ENCODE measurements at places on chromosomes 4 and X.

DNA sequence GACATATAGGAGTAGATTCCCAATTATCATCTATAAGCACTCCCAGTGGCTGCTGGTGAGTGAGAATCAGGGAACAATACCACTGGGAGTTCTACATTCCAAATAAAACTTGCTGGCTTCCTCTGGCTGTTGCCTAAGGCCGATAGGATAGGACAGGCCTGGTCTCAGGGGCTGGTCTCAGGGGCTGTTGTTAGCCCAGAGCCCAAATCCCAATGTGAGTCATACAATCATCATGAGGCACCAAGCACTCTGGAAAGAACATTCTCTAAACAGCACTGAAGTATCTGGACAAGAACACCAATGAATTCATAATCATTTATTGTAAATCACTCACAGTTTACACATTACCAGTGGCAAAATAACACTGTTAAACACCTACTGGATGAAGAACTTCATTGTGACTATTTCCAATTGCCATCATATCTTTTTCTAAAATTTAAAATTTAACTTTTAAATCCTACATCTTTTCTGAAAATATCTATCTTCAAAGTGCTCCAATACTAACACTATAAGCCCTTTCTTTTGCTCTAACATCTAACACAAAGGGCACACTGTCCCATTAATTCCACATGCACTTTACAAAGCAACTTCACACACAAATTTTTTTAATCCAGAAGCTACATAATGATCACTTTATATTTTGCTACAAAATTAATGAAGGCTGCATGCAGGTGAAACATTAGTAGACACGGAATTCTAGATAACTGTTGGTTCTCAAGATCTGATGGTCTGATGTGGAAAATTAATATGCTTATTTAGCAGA, 67.6 kb upstream of the TMEM150C start:
- no peak for DNase-seq

GRCh38 chr4:90943311-90943710, 816.1 kb downstream of the CCSER1 start:
- DNase-seq = no peak

DNA sequence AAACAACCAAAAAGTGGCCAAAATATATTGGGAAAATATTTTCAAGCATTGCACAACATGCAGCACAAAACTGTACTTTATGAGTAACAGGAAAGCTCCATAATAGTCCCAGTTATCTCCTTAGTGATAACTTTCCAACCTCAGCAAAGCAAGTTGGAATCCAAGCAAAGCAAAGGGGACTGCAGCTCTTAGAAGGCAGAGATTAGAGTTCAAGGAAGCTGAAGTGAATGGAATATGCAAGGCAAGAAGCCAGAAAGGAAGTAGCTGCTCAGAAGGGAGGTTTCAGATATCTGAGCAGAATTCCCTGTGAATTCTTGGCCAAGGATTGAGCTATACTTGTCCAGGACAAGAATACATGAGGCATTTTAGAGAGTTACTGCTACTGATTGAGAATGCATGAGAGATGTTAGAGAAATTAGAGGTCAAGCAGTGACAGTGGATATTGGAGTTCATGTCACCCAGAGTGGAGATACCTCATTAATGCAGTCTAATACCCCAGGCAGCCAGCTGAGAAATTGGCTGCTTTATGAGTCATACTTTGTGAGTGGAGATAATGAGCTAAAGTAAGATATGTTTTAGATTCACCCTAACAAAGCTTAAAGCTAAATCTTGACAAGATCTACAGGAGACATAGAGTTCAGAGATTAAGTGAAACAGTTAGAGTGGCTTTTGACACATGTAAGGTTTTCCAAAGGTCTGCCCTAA, 102.8 kb downstream of the INPP4B start:
- DNase-seq = peak; percentile 22

DNA sequence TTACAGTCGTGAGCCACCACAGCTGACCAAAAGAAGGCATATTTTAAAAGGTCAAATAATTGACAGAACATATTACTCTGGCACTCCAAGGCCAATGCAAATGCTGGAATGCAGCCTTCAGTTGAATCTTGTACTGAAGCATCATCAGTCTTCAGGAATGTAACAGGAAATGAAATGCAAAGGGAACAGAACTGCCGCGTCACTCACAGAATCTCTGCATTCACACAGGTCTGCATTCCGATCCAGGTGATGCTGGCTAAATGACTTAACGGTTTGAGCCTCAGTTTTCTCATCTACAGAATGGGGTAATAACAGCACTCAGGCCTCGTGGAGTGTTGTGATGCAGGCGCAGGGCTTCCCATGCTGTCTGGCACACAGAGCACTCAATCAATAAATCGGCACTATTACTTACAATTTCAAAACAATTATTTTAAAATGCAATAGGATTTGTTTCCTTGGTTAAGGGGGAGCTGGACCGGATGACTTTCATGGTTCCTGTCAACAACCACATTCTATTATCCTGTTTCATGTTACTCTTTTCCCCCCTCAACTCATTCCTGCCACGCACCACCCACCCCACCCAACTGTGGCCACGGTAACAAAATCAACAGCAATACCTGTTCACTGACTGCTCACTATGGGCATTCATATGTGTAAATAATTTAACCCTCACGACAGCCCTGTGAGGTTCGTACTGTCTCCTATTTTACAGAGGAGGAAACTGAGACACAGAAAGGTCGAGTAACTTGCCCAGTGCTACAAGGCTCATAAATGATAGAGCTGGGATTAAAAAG, 32.4 kb downstream of the IGFBP7 start:
- no peak for DNase-seq

GRCh38 chr4:186104890-186105646, 564 bp downstream of the FAM149A start:
- DNase-seq = peak; percentile 16

DNA sequence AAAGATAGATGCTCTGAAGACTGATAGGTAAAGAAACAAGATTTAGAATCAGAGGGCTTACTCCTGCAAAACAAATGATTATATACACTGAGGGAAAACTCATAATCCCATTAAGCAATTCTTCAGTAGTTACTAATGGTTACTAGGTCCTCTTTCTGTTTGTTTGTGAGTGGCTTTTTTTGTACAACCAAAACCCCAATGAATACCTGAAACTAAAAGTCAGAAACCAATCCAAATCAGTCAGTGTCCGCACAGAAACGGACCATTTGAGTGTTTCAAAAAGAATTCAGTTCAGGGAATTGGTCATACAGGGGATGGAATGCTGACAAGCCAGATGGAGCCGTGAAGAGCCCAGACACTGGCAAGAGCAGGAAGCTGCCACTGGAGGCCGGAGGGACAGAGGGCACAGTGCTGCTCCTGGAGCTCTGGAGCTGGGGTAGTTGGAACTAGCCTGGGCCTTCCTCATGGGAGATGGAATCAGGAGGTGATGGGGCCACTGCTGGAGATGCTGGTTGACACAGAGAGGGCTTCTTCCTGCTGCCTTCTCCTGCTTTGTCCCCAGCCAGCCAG, 31.9 kb downstream of the SETD7 start:
- DNase-seq = no peak

GRCh38 chr4:187075514-187075913, 351.9 kb upstream of the FAT1 start:
- DNase-seq = no peak

GRCh38 chr4:175823015-175823742, 11.1 kb upstream of the GPM6A start:
- no peak for DNase-seq

- DNase-seq = no peak
Measured at GRCh38 chr4:23305026-23305425, 584.8 kb downstream of the PPARGC1A start.

GRCh38 chrX:11666952-11667685, 1.4 kb upstream of the ARHGAP6 start:
- DNase-seq = no peak

DNA sequence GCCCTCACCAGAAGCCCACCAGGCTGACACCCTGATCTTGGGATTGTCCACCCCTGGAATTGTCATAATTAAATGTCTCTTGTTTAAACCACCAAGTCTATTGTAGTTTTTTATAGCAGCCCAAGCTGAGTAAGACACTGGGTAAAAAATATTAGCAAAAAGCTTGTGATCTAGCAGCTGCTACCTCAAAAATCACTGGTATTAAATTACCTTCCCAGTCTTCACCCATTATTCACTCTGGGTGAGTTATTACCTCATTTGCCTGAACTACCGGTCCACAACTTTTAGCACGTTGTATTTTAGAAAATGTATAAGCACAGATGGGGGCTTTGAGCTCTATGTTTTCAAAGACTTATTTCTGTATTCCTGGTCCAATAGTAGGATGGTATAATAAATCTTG, 12.0 kb upstream of the TRIM61 start:
- no peak for DNase-seq

GRCh38 chr4:156695163-156695562, 276.4 kb downstream of the PDGFC start:
- DNase-seq = no peak

DNA sequence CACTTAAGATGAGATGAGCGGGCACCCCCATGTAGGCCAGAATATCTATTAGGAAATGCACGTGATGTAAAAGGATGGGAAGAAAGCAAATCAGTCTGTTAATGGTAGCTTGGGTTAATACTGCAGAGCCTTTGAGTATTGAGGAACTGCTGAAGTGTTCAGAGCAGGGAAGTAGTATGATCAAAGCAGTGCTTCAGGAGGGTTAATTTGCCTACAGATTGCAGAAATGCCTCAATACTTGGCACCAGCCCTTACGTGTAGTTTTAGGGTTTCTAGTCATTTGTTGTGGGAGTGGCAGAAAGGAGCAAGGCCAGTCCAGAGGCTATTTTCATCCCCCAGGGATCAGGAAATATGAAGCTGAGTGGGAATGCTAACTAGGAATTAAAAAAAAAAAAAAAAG, 19.7 kb downstream of the ZFX start:
- no peak for DNase-seq

GRCh38 chr4:68297137-68297536, 51.6 kb upstream of the TMPRSS11B start:
- no peak for DNase-seq

GRCh38 chrX:16144420-16144819, 21.1 kb downstream of the GRPR start:
- no peak for DNase-seq

- DNase-seq = no peak
Measured at GRCh38 chrX:150085881-150086280, 147.6 kb upstream of the EOLA2 start.

- DNase-seq = no peak
Measured at GRCh38 chr4:132334081-132334480, 815.0 kb upstream of the PCDH10 start.

DNA sequence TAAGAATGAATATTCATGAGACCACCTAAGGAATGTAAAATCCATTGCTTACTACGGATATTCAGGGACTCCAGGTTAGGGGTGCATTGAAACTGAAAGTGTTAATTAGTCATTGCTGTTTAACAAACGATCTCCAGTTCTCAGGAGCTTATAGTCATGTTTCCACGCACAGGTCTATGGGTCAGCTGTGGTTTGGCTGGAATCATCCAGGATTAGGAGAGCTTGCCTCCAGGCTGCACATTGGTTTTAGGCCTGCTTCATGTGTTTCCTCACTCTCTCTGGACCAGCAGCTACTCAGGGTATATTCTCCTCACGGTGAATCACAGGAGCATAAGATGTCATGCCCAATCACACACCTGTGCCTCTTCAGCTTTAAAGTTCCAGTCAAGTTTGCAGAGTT, 98.9 kb downstream of the ATXN3L start:
- peak; percentile 31 for DNase-seq

DNA sequence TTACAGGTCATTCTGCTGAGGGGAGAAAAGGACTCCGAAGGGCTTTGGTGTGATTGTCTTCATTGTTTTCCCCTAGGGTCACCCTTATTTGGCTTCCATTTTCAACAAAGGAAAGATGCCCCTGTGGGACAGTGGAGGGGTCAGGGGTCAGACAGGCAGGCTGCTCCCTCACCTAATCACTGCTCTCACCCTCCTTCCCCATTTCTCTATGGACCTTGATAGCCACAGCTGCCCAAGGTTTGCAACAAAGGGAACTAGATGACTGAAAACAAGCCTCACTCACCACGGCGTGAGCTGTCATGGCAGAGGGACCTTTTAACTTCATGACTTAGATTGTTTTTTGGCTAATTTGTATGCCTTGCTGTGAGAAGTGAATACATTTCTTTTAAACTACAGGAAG, 40.7 kb downstream of the C4orf51 start:
- DNase-seq = no peak

DNA sequence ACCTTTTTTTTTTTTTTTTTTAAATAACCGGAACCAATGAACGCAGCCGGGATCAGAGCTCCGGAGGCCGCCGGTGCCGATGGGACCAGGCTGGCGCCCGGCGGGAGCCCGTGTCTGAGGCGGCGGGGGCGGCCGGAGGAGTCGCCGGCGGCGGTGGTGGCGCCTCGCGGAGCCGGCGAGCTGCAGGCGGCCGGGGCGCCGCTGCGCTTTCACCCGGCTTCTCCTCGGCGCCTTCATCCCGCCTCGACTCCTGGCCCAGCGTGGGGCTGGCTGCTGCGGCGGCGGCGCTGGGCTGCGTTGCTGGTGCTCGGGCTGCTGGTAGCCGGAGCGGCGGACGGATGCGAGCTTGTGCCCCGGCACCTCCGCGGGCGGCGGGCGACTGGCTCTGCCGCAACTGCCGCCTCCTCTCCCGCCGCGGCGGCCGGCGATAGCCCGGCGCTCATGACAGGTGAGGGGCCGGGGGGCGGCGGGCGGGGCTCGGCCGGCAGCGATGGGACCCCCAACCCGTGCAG, 337 bp downstream of the STIM2 start:
- DNase-seq = peak; percentile 18

DNA sequence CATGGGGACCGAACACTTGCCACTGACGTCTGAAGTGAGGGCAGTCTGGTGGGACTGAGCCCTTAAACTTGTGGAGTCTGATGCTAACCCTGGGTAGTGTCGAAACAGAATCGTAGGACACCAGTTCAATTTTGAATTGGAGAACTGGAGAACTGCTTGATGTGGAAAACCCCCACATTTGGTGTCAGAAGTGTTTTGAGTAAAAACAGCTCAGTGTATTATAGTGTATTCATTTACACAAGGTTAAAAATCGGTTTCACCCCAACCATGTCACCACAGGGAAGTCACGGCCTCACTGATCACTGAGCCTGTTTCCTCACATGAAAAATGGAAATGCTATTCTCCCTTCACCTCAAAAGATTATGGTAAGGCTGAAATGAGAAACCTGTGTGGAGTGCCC, 21.9 kb downstream of the PIN4 start:
- DNase-seq = no peak
